Endothelial cell (in vitro differentiated cells): ENCODE measurements at places on chromosomes 12 and 14. TPM values are rescaled to one million over a fixed set of nuclear protein-coding genes. Genes with fewer than 3 reads are reported as not detected.

- DNase-seq, result no peak
Measured at GRCh38 chr14:92696366-92696765, 52.1 kb downstream of the LGMN start.

DNA sequence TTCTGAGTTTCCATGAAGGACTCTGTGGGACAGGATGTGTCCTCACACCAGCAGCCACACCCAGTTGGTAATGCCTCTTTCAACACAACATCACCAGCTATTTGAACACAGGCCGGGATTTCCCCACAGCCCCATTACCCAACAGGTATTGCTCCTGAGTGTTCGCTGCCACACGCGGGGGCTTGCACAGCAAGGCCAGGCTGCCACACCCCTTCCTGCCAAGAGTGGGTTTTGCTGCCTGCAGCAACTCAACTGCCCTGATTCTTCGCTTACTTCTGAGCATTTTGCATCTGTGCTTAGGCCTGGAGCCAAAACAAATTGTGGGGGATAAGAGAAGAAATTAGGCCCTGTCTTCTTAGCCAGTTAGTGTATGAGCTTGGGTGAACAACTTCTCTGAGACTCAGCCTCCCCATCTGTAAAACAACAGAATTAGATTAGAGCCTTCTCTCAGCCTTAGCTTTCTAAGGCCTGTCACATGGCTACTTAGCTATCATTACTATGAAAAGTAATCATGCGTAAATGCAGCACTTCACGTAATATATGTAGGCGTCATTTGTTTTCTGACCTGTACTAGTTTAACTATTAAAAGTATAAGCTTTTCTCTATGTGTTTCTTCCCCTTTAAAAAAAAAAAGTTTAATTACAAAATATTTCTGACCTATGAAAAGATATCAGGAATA lies 20.0 kb downstream of the CKAP4 start:
- no peak for DNase-seq

GRCh38 chr14:34615507-34615906 lies 14.4 kb downstream of the SNX6 start:
- no peak for DNase-seq

The SRRM4 gene
- total RNA-seq, result 3.6 TPM

DNA sequence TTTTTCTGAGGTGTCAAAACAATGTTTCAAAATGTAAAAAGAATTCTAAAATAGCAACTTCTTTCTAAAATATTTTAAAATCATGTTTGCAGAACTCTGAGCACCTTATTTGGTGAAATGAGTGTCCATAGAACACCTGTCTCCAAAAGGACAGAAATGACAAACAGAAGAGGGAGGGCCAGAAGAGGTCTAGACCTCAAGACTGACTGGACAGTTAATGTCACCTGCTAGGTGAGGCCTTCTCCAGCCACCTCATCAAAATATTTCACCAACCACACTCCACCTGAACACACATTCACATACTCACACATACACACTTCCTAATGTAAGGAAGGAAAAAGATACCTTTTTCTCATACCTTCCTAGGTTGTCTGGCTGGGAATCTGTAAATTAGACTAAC lies 147.8 kb upstream of the PLEKHA5 start:
- no peak for DNase-seq

- no peak for DNase-seq
Measured at GRCh38 chr12:9363145-9363544, 154.9 kb upstream of the PZP start.

GRCh38 chr12:79006306-79006705 lies 141.7 kb downstream of the SYT1 start:
- no peak for DNase-seq

GRCh38 chr14:72549854-72550253 lies 344.0 kb downstream of the DPF3 start:
- no peak for DNase-seq

The STAC3 gene
- total RNA-seq, result 3.3 TPM

The TM9SF1 gene
- 41.8 TPM for total RNA-seq

The SLC25A47 gene
- not detected for total RNA-seq

DNA sequence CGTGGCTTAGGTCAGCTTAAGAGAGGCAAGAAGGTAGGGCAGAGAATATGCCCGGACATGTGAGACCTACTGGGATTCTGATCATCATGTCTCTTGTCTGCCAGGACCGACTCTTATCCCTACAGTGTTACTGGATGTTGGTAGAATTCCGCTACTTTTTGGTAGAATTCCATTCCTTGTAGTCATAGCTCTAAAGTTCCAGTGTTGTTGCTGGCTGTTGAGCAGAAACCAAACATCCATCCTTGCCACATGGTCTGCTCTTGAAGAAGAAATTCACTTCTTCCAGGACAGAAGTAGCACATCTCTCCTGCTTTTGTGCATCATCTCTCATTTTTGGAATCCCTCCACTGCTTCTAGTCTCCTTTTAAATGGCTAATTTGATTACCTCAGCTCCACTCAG lies 453.7 kb downstream of the RPL10L start:
- DNase-seq, result no peak

DNA sequence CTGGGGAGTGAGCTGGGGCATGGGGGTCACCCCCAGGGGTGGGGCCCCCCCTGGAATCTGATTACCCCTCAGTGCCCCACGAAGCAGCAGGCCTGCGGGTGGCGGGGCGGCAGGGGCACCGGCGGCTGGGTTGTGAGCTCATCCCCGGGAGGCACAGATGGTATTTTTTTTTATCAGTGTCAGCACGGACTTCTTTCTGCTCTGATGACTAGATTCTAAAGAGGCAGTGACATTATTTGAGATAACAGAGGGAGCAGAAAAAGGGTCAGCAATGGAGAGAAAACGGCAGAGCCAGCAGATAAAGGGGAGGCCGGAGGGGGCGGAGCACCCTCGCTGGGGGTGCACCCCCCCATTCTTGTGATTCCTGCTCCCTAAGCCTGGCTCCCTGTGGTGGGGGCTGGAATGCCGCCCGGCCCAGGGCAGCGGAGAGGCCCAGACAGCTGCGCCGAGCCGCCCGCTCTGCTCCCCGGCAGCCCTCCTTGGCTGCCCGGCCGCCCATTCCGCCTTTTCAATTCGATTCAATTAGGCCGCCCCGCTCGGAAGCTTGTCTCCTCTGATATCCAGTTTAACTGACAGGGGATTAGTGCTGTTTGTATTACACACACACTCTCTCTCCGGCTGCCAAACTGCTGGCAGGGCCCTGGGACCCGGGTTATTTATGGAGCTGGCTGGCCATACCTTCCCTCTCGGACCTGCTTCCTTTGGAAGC lies 32.9 kb downstream of the MVK start:
- no peak for DNase-seq

GRCh38 chr14:56170028-56170427 lies 51.8 kb downstream of the PELI2 start:
- DNase-seq, result no peak

The KRT81 gene
- total RNA-seq, result not detected

DNA sequence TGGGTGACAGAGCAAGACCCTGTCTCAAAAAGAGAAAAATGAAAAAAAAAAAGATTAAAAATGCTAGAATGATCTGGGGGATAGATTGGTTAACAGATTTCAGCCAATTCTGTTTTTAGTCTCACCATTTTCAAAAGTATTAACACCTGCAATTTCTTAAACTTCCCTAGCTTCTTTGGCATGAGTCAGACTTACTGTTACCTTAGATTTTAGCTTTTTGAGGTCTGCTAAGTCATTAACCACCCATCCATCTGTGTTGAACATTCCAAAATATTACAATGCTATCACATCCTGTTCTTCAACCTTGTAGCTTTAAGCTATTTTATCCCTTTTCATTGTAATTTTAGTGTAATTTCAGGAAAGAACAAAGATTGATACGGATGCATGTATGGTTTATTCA lies 59.3 kb downstream of the PPP1R13B start:
- DNase-seq, result no peak

GRCh38 chr14:59055439-59056045 lies 132.9 kb upstream of the DAAM1 start:
- DNase-seq, result no peak

The TAC3 gene
- 18.0 TPM for total RNA-seq

DNA sequence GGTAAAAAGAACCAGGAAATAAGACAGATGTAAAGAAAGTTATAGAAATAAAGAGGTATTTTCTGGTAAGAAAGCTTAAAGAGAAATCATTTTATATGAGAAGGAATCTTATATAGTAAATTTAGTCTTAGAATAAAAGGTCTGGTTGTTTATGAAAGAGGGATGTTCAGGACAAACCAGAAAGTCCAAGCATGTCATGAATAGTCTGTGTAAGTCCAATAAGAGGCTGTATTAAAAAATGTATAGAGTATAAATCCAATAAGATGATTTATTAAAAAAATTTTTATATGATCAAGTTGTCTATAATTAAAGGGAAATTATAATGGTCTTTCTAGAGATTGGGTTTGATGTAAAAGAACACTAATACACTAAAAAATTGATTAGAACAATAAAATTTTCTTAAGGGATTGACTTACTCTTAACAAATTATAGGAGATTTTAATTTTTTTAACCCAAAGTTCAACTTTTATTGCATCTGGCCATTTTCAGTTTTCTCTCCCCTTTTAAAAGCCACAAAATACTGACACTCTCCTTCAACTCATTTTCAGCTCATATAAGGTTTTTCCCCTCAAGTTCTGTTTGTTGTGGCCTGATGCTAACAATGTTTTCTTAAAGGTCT lies 35.1 kb downstream of the ST8SIA1 start:
- DNase-seq, result no peak

GRCh38 chr12:130835436-130835835 lies 3.6 kb downstream of the STX2 start:
- DNase-seq, result no peak

The TMTC2 gene
- total RNA-seq, result 3.6 TPM

DNA sequence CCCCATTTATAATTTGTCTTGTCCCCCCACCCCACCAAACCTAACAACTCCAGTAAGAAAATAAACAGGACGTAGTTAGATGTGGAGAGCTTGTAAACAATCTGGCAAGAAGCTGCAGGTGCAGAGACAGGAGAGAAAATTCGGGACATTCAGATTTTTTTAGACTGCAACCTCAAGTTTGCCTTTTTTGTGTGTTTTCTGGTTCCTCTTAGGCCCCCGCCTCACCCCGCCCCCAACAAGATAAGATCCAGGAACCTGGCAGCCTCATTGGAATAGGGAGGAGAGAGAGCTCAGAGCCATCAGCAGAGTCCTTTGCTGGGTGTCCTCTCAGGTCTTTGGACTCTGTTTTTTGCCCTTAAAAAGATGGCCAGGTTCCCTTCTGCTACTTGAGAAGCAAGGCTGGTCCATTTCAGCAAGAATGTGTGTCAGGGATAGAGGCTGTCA lies 2.9 kb downstream of the HOXC10 start:
- no peak for DNase-seq

The CD27 gene
- total RNA-seq, result not detected

The AQP2 gene
- total RNA-seq, result 0.05 TPM

The FICD gene
- 5.5 TPM for total RNA-seq

GRCh38 chr14:53638966-53639365 lies 317.7 kb downstream of the BMP4 start:
- no peak for DNase-seq

The PLCZ1 gene
- not detected for total RNA-seq

- no peak for DNase-seq
Measured at GRCh38 chr14:103301512-103302354, 32.3 kb upstream of the EIF5 start.

GRCh38 chr12:106220536-106220935 lies 27.3 kb downstream of the CKAP4 start:
- no peak for DNase-seq

The CDCA3 gene
- 6.2 TPM for total RNA-seq

DNA sequence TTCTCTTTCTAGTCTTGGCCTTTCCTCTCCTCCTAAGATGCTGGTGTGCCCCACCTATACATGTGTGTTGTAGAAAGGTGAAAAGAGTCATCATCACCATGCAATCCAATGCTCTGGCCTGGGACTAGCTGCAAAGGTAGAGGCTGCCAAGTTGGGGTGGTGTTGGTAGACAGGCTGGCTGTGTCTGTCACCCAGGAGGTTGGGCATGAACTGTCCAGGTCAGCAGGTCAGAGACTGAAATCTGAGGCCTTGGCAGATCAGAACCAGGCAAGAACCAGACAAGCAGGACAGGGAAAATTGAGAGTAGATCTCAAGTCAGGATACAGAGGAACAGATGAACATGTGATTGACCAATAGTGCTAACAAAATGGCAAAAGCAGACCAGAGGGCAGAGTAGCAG lies 26.2 kb downstream of the L2HGDH start:
- no peak for DNase-seq

DNA sequence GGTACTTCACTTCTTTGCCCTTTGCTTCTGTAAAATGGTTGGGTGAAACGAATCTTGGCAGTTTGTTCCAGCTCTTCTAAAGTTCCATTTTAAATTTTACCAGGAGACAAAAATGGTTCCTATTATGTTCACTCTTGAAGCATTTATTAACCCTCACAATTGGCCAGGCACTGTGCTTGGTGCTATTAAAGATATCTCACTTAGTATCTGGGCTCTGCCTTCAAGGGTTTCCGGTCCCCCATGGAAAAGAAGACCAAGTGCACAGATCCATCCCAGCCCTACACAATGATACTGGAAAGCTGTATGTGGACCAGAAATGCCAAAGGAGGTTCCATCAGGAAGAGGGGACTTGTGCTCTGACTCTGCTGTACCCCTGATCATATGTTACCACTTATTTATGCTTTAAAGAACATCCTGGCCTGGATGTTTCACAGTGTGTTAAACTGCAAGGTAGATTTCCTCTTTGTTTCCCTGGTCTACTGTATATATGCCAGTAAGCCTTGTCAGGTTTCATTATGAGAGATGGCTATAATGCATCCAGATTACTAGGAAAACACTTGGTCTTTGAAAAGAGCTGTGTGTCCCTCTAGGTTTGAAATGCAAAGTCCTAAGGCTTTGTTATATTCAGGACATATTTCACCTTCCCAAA lies 154.8 kb downstream of the PRKCH start:
- no peak for DNase-seq

DNA sequence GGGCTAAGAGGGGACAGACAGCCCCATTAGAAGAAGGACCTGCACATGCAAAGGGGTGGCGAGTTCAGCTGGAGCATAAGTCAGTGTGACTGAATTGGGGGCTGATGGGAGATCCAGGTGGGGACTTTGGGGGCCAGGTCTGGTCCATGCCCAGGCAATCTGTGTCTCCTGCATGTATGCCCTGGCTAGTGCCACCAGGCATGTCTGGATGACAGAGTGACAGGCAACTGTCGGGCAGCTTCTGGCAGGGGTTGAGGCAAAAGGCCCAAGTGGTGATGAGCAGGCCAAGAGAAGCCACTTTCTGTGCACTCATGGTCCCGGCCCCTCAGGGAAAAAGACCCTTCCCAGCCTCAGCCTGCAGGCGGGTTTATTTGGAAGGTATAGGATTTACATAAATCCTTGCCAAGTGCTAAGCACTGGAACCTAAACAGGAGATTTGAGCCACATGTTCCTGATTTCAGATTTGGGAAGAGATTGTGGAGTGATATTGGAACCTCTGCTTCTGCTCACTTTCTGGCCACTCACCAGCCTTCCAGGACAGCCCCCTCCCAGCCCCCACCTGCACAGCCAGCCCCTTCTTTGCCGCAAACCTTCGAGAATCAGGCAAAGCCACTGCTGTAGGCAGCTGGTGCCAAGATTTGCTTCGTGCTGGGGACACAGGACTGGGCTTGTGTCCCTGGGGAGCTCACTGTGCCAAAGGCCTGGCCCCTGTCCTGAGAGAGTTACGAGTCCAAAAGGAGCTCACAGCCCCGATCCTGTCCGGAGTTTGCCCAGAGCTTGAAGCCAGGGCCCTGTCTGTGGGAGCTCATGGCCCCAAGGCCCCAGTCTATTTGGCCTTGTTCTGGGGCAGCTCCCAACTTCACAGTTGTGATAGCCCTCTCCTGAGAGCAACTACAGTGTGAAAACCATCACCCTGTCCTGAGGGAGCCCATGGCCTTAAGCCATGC lies 232.5 kb upstream of the RTL1 start:
- no peak for DNase-seq

The OR4N2 gene
- not detected for total RNA-seq
